AG09309 (cell line): ENCODE measurements at places on chromosomes 12 and 14.

- no peak for DNase-seq
Observed at GRCh38 chr14:100401792-100402191, 78.7 kb downstream of the SLC25A47 start.

DNA sequence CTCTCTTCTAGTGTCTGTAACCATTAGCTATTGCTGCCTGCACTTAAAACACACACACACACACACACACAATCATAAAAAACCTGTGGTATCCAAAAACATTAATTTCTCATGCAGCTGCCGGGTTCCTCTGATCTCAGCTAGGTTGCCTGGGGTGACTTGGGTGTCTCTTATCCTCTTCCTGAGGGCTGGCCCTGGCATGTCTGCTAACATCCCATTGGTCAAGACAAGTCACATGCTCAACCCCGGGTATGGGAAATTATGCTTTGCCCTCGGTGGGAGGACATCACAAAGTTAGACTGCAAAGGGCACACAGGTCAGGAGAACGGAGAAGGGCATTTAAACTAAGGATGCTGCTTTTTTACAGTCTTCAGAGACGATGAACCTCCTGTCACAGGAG lies 55.7 kb downstream of the TRPV4 start:
- no peak for DNase-seq

- no peak for DNase-seq
Observed at GRCh38 chr14:58964598-58964928, 223.9 kb upstream of the DAAM1 start.

GRCh38 chr12:112586148-112586783 lies 167.5 kb downstream of the PTPN11 start:
- no peak for DNase-seq

DNA sequence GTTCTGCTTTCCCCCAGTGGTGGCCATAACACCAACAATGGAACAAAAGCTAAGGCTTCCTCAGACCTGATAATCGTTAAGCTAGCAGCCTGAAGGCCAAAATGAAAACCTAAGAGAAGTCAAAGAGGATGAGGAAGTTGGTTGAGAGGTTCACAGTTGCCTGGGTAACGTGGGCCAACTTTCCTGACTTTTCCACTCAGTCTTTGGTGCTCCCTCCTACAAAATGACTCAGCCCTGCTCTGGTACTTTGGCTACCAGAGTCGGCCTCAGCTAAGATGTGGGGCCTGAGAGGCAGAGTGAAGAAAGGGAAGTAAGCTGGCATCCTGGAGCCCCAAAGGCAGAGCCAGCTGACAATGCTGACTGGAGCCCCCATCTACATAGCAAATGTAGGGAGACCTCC lies 14.9 kb upstream of the FKBP11 start:
- no peak for DNase-seq

GRCh38 chr14:56460469-56460868 lies 119.1 kb upstream of the TMEM260 start:
- DNase-seq, result no peak

GRCh38 chr14:89915114-89915878 lies 39.2 kb downstream of the EFCAB11 start:
- peak; percentile 31 for DNase-seq

GRCh38 chr14:62428429-62429203 lies 616.6 kb downstream of the KCNH5 start:
- no peak for DNase-seq

- DNase-seq, result no peak
Observed at GRCh38 chr12:91561958-91562325, 379.3 kb upstream of the DCN start.

- no peak for DNase-seq
Observed at GRCh38 chr12:70240673-70241072, 2.6 kb upstream of the CNOT2 start.
